Osteocyte (in vitro differentiated cells): ENCODE measurements at places on chromosomes 12 and 14.

GRCh38 chr12:131908092-131909080 lies 14.0 kb downstream of the ULK1 start:
- no peak for DNase-seq

DNA sequence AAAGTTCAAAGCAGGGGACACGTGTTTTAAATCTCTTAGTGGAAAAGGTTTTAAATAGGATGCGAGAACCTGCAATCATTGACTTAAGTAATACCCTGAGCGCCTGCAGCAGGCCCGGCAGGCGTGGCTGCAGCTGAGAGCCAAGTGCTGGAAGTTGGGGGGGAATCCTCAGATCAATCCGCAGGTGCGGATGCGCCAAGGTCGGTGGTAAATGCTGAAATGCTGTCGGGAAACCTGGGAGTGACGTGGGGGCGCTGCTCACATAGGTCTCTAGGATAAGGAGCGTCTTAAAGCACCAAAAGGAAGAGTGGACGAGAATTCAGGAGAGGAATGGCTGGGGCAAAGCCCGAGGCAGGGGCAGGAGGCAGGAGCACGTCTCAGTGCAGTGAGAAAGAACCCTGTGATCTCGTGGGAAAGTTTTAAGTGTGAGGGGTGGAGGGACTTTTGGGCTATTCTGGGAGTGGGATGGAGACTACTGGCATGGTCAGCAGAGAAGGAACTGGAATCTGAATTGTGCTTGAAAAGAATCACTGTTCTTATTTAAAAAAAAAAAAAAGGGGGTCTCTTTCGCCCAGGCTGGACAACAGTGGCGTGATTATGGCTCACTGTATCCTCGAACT lies 883 bp upstream of the CDCA4 start:
- no peak for DNase-seq

DNA sequence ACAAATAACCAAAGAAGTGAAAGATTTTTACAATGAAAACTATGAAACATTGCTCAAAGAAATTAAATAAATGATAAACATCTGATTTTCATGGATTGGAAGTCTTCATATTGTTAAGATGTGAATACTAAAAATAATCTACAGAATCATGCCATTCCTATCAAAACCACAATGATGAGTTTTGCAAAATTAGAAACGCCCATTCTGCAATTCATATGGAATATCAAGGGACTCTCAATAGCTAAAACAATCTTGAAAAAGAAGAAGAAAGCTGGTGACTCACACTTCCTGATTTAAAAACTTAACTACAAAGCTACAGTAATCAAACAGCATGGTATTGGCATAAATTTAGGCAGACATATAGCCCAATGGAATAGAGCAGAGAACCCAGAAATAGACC lies 40.2 kb upstream of the CCT2 start:
- DNase-seq: no peak

DNA sequence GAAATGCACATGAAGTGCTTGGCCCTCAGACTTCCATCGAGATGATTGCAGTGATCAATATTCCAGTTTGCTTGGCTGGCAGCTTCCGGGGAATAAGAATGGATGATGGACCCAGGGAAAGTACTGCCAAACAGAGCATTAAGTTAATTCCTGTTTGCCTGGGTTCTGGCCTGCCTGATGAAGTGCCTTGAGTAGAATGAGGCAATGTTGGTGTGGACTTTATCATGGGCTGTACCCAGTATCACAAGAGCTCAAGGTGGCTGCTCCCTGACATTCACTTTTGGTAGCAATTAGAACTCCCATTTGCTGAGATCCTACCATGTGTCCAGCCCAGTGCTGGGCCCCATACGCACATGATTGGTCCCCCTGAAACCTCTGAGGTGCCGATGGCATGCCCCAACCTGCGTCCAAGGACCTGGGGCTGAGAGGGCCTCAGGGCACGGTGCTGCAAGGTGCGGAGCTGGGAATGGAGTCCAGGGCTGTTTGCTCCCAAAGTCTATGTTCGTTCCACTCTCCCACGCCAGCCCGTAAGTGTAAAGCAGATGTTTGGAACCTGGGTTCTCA lies 80.7 kb downstream of the SLC25A47 start:
- DNase-seq: no peak

GRCh38 chr12:28130625-28131598 lies 59.3 kb upstream of the CCDC91 start:
- DNase-seq: no peak

DNA sequence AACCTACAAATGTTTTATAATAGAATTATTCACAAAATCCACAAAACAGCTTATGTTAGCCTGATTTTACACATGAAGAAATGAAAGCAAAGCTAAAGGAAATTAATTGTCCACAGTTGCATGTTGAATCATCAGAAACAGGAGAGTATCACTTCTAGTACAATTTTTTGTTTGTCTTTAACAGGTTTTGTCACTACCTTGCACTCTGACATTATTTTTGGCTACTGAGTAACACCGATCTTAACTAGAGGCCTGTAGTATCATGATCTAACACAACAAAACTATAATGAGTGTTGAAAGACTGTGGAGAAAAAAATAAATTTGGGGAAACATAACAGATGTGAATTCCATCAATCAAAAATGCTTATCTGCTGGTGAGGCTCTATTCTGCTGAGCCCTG lies 60.1 kb downstream of the TAOK3 start:
- no peak for DNase-seq
